Peyer's patch (tissue), 4 donors: ENCODE measurements at places on chromosomes 16 and 17. TPM values are rescaled to one million over a fixed set of nuclear protein-coding genes. Genes with fewer than 3 reads are reported as not detected.

The TVP23A gene
- total RNA-seq = not detected

The PRSS22 gene
- total RNA-seq = 1.4 TPM

- H3K27ac ChIP-seq = peak overlapping the region; percentile 77
- peaks cover 66% of the 10 kb centered on the region for H3K4me1 ChIP-seq
- no peaks in the 10 kb centered on the region for H3K27me3 ChIP-seq
- no peaks in the 10 kb centered on the region for H3K36me3 ChIP-seq
Observed at GRCh38 chr17:77461277-77462057, 320.7 kb downstream of the SEC14L1 start.

GRCh38 chr17:1055751-1056645 is 59.1 kb downstream of the TIMM22 start:
- H3K36me3 ChIP-seq = no peaks in the 10 kb centered on the region
- no peak overlapping the region for H3K4me3 ChIP-seq
- no peaks in the 10 kb centered on the region for H3K27me3 ChIP-seq
- no peaks in the 10 kb centered on the region for H3K4me1 ChIP-seq
- no peak overlapping the region for H3K27ac ChIP-seq

DNA sequence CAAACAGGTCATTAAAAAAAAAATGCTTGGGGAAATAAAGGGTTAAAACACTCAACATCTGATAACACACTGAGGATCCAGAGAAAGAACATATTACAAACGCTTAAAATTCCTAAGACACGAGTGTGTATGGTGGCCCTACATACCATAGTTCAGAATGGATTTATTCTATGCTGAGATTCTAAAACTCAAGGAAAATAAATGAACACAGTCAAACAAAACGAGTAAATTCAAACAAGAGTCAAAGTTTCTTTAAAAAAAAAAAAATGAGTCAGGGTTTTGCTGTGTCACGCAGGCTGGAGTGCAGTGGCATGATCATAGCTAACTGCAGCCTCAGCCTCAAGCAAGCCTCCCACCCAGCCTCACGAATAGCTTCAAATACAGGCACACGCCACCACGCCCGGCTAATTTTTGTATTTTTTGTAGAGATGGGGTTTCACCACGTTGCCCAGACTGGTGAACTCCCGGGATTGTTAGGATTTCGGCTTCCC is 17.4 kb downstream of the CRK start:
- no peaks in the 10 kb centered on the region for H3K4me1 ChIP-seq
- no peaks in the 10 kb centered on the region for H3K36me3 ChIP-seq
- no peaks in the 10 kb centered on the region for H3K27me3 ChIP-seq

GRCh38 chr17:29930409-29931010 is 482 bp upstream of the SSH2 start:
- peaks cover under 1% of the 10 kb centered on the region for H3K36me3 ChIP-seq
- H3K27me3 ChIP-seq = no peaks in the 10 kb centered on the region
- H3K27ac ChIP-seq = peak overlapping the region; percentile 95
- peak overlapping the region; percentile 73 for H3K4me3 ChIP-seq
- DNase-seq = peak; percentile 49

DNA sequence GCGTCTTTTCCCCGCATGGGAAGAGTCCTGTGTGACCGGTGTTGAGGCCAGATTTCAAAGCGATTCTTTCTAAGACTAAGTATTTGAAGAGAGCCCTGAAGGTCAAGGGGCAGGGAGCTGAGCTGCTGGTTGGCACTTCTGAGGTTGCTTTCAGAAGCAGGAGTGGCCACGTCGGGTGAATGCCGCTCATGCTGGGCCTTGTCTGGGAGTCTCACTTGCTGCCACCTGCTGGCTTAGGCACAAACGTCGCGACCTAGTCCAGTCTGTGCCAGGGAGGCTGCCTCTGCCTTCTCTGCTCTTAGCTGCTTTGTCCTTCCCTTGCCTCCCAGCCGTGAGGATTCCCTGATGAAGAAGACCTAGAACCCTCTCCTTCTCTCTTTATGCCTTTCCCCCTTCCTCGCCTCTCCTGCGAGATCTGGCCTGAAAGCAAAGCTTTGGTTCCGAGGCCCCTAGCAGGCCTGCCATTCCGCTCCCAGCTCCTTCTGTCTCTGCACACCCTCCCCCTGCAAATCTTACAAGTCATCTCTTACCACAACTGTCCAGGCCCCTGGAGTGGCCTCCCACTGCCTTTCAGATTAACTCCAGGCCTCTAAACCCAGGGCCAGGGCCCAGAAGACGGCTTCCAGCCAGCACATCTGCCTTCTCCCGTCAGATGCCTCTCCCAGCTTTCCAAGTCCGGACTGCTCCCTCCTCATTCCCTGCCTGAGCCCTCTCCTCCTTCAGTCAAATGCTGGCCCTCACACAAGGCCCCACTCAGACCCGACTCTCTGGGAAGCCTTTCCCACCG is 11.4 kb downstream of the CTNS start:
- DNase-seq = peak; percentile 79
- no peaks in the 10 kb centered on the region for H3K4me1 ChIP-seq
- peaks cover 45% of the 10 kb centered on the region for H3K36me3 ChIP-seq
- H3K4me3 ChIP-seq = no peak overlapping the region
- no peak overlapping the region for H3K27ac ChIP-seq

GRCh38 chr16:25158401-25158800 is 46.9 kb downstream of the LCMT1 start:
- no peak overlapping the region for H3K4me3 ChIP-seq
- H3K27me3 ChIP-seq = no peaks in the 10 kb centered on the region
- no peak overlapping the region for H3K27ac ChIP-seq
- H3K4me1 ChIP-seq = no peaks in the 10 kb centered on the region
- no peak for DNase-seq

GRCh38 chr17:63682441-63682840 is 17.5 kb downstream of the LIMD2 start:
- peaks cover 51% of the 10 kb centered on the region for H3K36me3 ChIP-seq
- DNase-seq = no peak
- no peak overlapping the region for H3K4me3 ChIP-seq
- no peaks in the 10 kb centered on the region for H3K4me1 ChIP-seq
- no peak overlapping the region for H3K27ac ChIP-seq

GRCh38 chr16:917591-918061 is 53.2 kb downstream of the LMF1 start:
- no peaks in the 10 kb centered on the region for H3K36me3 ChIP-seq
- H3K27me3 ChIP-seq = no peaks in the 10 kb centered on the region
- H3K27ac ChIP-seq = no peak overlapping the region
- DNase-seq = no peak

DNA sequence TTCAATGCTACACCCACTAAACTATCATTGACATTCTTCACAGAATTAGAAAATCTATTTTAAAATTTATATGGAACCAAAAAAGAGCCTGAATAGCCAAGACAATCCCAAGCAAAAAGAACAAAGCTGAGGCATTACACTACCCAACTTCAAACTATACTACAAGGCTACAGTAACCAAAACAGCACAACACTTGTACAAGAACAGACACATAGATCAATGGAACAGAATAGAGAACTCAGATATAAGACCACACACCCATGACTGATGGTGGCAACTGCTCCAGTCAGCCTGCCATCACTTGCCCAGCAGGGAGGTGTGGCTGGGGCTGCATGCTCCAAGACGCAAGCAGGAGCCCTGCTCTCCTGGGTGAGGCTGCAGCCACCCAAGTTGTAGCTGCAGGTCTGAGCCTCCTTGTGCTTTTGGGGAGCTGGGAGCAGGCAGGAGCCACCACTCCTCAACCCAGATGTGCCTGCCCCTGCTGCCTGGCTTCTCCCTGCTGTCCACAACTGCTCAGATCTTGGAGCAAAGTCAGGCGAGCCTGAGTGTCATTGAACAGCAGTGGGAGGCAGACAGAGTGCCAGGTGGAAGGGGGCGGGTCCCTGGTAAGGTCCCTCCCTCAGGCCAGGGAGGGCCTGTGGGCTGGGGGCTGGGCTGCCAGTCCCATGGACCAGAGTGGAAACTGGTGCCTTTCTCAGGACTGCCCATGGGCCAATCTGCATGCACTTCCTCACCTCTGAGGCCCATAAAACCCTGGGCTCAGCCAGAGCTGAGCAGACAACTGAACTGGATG is 24.7 kb downstream of the SSH2 start:
- no peak overlapping the region for H3K4me3 ChIP-seq
- H3K27me3 ChIP-seq = no peaks in the 10 kb centered on the region
- H3K27ac ChIP-seq = no peak overlapping the region
- no peaks in the 10 kb centered on the region for H3K36me3 ChIP-seq
- no peaks in the 10 kb centered on the region for H3K4me1 ChIP-seq

GRCh38 chr16:1913327-1914083 is 4.7 kb downstream of the HS3ST6 start:
- H3K4me3 ChIP-seq = no peak overlapping the region
- H3K27ac ChIP-seq = peak overlapping the region; percentile 38
- H3K27me3 ChIP-seq = no peaks in the 10 kb centered on the region
- H3K4me1 ChIP-seq = peaks cover 7% of the 10 kb centered on the region
- DNase-seq = peak; percentile 87

DNA sequence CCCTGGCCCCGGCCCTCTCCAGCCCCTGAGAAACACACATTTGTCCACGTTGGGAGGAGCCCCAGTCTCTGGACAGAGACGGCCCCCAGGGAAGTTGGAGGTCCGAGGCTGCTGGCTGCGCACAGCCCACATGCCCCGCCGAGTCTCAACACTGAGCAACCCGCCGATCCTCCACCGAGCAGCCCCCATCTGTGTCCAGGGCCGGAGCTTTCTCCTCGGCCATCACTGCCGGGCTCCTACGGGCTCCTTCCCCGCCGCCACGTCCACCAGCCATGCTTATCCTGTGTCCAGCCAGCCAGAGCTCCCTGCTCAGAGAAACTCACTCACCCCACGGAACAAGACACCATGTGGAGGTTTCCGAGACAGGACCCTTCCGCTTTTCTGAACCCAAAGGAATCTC is 103.3 kb downstream of the ENGASE start:
- no peak overlapping the region for H3K27ac ChIP-seq
- DNase-seq = no peak
- no peaks in the 10 kb centered on the region for H3K4me1 ChIP-seq
- no peaks in the 10 kb centered on the region for H3K36me3 ChIP-seq
- no peak overlapping the region for H3K4me3 ChIP-seq

DNA sequence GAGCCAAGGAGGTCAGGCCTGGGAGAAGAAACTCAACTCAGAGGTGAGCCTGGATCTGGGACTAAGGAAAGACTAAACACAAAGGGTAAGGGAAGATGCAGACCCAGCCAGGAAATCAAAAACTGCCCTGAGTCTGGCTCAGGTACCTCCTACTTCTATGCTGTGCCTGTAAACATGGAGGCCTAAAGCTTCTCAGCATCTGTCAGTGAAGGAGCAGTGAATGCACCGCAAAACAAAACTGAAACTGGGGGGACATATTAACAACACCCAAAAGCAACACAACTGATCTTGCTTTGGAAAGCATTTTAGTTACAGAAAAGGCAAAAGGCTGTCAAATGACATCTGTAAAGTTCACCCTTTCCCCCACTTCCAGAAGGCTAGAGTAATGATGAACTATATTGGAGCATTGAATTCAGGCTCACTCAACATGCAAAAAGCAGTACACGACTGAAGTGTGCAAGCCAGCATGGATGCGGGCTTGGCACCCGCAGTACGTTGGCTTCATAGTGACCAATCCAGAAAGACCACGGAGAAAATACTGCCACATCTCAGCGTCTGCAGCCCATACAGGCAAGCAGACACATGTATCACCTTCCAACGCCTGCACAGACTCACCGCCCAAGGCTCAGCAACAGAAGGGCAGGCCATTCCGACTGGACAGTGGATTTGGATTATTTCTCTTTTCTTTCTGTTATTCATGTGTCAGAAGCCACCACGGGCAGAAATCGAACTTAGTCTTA is 3.8 kb downstream of the TBC1D16 start:
- H3K27me3 ChIP-seq = no peaks in the 10 kb centered on the region
- DNase-seq = no peak
- H3K27ac ChIP-seq = no peak overlapping the region
- H3K4me1 ChIP-seq = peaks cover 13% of the 10 kb centered on the region

DNA sequence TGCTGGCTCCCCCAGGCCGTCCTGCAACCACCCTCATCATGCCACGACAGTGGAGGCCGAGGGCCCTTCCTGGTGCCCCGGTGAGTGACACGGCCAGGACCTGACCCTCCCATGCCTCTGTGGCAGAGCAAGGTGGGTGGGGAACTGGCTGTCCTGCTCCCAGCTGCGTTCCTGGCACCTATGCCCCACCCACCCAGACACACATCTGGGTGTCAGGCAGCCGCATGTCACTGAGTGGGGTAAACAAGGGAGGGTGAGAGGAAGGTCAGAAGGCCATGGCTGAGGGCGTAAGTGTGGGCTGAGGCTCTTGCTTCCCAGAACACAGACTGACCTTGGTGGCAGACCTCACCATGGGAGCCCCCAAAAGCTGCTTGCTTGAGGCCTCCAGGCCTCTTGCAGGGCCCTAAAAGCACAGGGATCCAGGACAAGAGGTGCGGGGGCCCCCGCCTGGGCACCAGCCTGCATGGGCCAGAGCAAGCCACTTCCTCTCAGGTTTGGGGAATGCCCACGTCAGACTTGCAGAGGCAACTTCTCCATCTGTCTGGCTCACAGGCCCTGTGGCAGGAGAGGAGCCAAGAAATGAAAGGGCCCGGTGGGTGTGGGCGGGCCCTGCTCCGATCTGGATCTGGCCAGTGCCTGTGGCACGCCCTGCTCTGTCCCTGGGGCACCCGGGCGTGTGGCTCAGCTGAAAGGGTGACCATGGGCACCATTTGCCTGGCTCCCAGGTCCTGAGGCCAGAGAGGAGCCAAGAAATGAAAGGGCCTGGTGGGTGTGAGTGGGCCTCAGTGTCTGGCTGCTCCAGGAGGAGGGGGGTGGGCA is 3.9 kb upstream of the CCDC57 start:
- H3K36me3 ChIP-seq = no peaks in the 10 kb centered on the region
- H3K4me1 ChIP-seq = peaks cover 26% of the 10 kb centered on the region
- no peak overlapping the region for H3K4me3 ChIP-seq
- peak overlapping the region; percentile 82 for H3K27ac ChIP-seq
- DNase-seq = peak; percentile 89
- no peaks in the 10 kb centered on the region for H3K27me3 ChIP-seq

GRCh38 chr17:61002316-61002736 is 324.7 kb downstream of the BCAS3 start:
- no peak overlapping the region for H3K27ac ChIP-seq
- no peak overlapping the region for H3K4me3 ChIP-seq
- H3K36me3 ChIP-seq = no peaks in the 10 kb centered on the region

GRCh38 chr17:17682737-17683680 is 1.8 kb downstream of the RAI1 start:
- peaks cover 40% of the 10 kb centered on the region for H3K4me1 ChIP-seq
- peak overlapping the region; percentile 89 for H3K4me3 ChIP-seq
- H3K27ac ChIP-seq = peak overlapping the region; percentile 94
- H3K36me3 ChIP-seq = no peaks in the 10 kb centered on the region
- H3K27me3 ChIP-seq = no peaks in the 10 kb centered on the region

DNA sequence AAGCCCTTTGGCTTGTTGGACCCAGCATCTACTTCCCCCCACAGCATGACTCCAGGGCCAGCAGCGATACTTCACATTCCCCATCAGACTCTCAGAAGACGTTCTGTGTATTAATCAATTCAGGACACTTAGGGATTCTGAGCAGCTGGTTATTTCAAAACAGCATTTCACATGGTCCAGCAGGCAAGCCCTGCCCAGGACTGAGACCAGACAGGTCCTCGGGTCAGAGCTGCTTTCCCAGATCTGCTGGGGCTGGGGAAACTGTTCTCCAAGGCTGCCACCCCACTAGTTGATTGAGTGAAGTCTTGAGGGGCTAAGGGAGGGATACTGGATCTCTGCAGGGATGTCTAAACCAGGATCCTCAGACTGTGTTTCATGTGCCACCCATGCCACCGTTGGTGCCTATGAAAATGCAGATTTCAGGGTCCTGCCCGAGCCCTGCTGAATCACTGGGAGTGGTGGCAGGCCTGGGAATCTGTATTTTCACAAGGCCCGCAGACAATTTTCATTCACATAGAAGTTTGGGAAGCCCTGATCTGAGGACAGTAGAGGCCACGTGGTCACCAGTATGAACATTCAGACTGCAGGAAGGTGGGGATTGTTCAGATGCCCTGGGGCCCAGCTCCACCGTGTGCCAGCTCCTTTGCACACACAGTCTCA is 40.6 kb upstream of the CDH5 start:
- H3K27ac ChIP-seq = no peak overlapping the region
- no peaks in the 10 kb centered on the region for H3K4me1 ChIP-seq
- H3K27me3 ChIP-seq = no peaks in the 10 kb centered on the region
- H3K4me3 ChIP-seq = no peak overlapping the region
